ENCODE measurements at places on chromosomes 11 and 22. TPM values are rescaled to one million over a fixed set of nuclear protein-coding genes. Genes with fewer than 3 reads are reported as not detected.

The BIRC3 gene
- total RNA-seq, result 4.4 TPM

The FGF3 gene
- not detected for total RNA-seq

The TRIM49 gene
- total RNA-seq, result not detected

The RTN4RL2 gene
- total RNA-seq, result not detected

The MIOX gene
- not detected for total RNA-seq

The RGL4 gene
- total RNA-seq, result not detected

The PHF21B gene
- not detected for total RNA-seq

The TRIM6 gene
- 14.0 TPM for total RNA-seq

The SYT8 gene
- total RNA-seq, result not detected

The NXPE4 gene
- total RNA-seq, result not detected

The KDELR3 gene
- total RNA-seq, result 111 TPM

Measured in placental pericyte (primary cell).